GM03348 (cell line): ENCODE measurements at places on chromosomes 6 and 20.
A peak's percentile ranks its signal among the peaks of the same experiment; 100 is the strongest.

- no peak for DNase-seq
Measured at GRCh38 chr6:163173741-163174140, 240.8 kb upstream of the QKI start.

DNA sequence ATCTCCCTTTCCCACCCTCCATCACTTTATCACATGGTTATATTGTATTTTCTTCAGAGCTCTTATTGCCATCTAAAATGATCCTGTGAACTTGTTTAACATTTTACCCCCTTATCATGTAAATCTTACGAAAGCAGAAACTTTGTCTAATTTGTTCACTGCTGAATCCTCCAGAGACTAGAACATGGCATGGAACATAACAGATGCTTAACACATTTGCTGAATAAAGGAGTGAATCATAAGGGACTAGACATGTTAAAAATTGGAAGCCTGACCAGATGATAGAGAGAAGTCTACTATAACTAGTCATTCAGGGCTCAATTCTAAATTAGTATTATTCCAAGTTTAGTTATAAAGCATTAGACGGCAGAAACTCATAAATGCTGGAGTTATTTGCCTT, 73.3 kb downstream of the MAN1A1 start:
- DNase-seq: peak; percentile 55

DNA sequence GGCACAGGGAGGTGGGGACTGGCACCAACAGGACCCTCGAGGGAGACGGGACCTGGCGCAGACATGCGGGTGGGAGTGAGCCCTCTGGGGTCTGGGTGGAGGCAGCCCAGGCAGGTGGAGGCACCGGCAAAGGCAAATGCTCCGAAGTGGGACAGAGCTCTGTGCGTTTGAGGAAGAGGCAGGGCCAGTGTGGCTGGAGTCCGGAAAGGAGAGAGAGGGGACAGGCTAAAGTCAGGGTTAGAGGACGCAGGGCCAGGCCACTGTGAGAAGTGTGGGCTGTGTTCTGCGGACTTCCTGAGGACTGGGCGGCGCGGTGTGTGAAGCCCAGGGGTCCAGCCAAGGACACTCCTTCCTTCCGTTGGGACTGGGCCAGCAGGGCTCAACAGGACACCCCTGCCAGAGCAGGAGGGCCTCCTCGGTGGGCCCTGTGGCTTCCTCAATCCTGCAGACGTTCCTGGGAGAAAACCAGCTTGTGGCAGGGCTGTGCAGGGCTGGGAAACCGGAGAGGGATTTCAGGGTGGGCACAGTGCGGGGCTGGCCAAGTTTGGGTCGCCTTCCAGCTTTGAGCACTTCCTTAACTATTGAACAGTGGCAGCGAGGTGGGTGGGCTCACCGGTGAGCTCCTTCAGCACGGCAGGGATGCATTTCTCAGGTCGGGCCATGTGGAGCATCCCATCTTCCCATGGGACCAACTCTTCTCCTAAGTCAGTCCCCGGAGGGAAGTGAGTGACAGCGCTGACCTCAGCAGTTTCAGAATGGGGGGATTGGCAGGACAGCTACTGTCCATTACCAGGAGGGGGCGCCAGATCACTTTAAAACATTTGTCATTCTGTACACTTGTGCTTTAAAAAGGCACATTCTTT, 22.5 kb downstream of the MOCS3 start:
- peak; percentile 73 for DNase-seq

DNA sequence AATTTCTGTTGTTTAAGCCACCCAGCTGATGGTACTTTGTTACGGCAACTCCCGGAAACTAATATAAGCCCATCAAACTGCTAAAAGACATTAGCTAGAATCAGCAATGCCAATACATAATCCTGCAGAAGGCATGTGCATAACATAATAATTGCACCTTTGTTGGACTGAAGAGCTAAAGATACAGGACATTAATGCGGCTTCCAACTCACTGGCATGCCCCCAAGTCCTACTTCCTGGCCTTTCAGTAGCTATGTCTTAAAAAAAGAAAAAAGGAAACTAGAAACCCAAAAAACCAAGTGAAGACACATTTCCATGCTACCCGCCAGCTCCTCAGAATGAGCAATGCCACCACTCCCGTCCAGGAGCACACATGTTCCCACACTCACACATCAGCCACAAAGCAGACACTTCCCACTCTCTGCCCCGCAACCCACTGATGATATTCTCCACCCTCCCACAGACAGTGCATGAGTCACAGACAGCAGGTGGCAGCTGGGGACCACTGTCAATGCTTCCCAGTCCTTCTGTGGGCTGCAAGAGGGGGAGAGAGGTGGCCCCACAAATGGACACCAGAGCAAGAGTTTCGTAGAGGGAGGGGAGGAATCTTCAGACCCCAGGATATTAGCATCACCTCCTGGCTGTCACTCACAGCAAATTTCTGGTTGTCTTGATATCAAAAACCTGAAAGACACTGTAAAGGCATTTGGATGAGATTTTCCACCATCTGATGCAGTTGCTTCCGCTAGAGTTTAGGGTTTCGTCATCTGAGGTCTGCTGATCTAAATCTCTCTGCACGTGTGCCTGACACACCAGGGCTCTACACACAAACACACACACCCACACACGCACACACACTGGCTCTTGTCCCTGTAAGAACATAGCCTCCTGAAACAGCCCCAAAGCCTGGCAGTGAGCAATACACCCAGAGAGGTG, 32.8 kb downstream of the GFOD1 start:
- peak; percentile 41 for DNase-seq

DNA sequence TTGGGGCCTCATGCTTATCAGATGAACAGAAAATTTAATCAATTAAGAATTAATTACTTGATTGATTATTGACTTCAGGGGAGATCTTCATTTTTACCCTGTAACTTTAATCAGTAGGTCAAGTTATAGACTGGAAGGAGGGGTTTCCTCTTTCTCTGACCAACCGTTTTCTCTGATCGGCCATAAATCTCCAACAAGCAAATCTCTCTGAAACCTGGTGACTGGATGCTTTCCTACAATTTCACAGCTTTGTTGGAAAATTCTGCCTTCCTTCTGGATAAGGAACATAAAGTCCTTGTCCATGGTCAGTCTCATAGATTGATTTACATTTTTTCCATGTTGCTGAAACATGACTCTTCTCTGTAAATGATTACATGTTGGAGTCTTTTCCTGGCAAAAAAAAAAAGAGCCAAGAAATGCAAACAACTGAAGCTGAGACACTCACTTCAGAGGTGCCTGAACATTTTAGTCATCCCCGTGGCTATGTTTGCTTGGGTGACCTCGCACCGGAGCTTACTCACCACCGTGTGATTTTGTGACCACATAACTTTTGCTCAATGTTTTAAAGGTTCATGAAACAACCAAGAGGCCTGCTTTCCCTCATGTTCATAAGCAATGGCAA, 31.0 kb downstream of the IRF4 start:
- DNase-seq: peak; percentile 82

- no peak for DNase-seq
Measured at GRCh38 chr6:28782113-28782673, 141.6 kb downstream of the TRIM27 start.

- DNase-seq: no peak
Measured at GRCh38 chr20:5945963-5946362, 4.4 kb downstream of the TRMT6 start.

- no peak for DNase-seq
Measured at GRCh38 chr6:100553243-100553642, 88.5 kb upstream of the SIM1 start.

DNA sequence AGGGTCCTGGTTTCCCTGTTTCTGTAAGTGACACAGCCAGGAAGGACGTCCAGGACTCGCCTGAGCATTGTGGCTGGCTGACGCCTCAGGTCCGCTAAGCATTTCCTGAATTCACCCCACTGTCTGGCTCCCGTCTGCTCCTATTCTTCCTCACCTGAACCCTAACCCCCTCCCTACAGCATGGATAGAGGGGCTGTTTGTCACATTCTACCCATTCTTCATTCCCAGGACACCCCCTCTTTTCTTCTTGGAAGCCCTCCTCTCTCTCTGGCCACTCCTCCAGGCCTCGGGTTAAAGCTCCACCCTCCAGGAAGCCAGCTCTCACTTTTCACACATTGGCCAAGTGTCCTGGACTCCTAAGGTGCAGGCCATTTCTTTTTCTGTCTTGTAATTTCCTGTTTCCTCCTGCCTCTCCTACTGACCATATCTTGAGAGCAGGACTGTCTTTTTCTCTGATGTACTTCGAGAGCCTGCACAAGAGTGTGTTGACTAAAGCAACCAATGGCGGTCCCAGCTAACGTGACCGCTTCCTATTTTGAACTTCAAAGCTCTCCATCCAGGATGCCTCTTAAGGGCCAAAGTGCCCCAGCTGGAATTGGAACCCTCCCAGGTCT, 24.2 kb upstream of the MYMX start:
- no peak for DNase-seq

DNA sequence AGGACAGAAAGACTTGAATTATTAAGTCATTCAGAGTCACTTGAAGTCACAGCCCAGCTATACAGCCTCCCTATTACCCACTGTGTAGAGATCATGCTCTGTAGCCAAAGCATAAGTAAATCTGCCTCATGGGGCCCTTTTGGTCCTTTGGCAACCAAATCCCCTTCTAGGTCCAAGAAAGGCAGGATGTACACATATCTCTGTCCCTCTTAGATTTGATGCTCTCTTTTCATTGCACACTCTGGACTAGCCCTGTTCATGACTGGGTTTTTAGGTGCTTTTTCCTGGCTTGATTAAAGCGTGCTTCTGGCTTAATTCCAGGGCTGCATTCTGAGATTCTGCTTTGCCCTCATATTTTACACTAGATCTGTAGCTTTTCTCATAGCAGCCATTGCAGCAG, 296.8 kb downstream of the TENT5A start:
- no peak for DNase-seq

- no peak for DNase-seq
Measured at GRCh38 chr6:165950316-165950715, 217.3 kb downstream of the TBXT start.
